ENCODE measurements at places on chromosomes 4 and X.

- DNase-seq: peak; percentile 24
Measured at GRCh38 chr4:67700116-67700737, 728 bp downstream of the UBA6 start.

GRCh38 chr4:78558410-78558809, 6.8 kb downstream of the ANXA3 start:
- no peak for DNase-seq

DNA sequence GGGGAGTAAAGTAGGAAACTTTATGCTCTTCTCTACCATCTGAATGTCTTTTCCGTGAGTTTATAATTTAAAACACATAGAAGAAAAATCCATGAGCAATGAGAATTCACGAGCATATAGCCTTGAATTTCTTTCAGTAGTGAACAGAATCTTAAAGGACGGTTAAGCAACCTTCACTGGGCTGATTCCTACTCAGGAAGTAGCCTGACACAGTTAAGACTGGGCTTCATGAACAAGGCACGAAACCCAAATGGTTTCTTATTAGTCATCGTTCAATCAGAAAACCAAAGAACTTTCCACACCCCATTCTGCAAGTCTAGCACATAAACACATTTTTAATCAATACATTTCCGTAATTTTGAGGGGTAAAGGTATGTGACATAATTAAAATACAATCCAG, 95.8 kb downstream of the SH3KBP1 start:
- peak; percentile 59 for DNase-seq

DNA sequence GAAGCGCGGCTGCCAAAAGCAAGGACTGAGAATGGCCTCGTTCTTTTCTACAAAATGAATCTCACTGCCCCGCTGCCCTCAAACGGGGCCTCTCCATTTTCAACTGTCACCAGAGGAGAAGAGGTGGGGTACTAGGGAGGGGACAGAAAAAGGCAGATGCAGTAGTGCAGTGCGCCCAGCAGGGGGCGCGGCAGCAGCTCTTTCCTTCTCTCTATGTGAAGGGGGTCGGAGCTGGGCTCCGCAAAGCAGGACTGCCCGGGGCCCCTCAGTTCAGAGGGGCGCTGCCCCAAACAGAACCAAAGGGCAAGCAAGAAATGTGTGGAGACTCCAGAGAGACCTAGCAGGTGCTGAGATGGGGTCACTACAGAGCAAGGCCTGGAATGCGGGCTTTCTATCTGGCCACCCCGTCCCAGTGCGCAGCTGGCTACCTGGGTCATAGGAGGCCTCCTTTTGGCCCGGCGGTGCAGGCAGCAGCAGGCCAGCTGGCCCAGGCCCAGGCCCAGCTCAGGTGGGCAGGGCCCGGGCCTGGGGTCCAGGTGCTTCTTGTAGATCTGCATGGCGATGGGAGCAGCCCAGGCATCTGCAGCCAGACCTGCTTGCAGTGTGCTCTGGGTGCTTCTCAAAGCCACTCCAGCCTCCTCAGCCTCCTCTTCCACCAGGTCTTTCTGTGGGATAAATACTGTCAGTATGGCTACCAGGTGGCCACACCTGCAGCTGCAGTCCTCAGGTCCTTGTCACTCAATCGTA, 5.9 kb downstream of the IRAK1 start:
- DNase-seq: peak; percentile 38

DNA sequence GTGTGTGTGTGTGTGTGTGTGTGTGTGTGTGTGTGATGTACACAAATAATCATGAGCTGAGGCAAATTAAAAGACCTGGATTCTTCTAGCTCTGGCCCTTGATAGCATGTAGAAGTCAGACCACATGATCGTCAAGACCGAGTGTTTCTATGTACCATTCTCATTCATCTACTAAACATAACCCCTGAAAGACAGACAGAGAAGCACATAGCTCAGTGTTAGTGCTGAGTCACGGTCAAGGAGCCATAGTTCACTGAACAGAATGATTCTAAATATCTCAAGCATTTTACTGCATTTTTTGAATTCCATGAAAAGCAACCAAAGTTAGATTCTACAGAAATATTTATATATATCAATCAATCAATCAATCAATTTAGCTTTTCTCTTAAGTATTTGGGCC, 412.3 kb upstream of the CXorf51A start:
- DNase-seq: no peak

- no peak for DNase-seq
Measured at GRCh38 chr4:105594099-105595010, 41.9 kb downstream of the ARHGEF38 start.

GRCh38 chrX:1521459-1521956, 15.5 kb downstream of the P2RY8 start:
- no peak for DNase-seq

DNA sequence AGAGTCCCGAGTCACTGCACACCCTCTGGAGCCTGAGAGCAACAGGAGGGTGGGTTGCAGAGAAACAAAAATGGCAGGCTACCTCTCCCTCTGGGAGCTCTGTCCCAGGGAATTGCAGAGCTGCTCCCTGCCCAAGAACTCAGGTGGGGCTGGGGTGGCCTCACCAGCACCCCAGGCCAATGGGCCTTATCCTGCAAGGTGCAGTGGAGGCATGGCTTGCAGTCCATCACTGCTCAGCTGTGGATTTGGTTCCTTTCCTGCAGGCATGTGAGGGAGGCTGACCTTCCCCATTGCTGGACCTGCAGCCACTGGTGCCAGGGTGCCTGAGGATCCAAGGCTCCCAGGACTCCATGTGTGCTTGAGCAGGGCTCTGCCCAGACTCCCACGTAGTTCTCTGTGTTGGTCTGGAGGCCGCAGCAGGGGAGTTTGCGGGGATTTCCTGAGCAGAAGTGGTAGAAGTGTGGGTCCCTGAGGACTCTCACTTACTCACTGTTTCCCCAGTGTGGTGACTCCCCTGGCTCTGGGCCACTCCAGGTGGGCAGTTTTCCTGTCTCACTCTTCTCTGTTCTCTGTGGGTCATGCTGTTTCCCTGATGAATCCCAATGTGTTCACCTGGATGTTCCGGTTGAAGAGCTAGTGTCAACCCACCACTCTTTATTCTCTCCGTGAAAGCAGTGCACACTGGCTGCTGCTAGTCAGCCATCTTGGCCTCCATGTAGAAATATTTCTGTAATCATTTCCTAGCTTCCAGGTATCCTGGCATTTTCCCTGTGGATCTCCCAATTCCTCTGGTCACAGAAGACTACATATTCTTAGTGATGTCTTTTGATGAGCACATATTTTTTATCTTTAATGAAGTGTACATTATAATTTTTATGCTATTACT, 82.3 kb downstream of the ARHGAP24 start:
- no peak for DNase-seq

- DNase-seq: no peak
Measured at GRCh38 chr4:188218392-188218791, 79.2 kb downstream of the TRIML1 start.

GRCh38 chr4:154984148-154984547, 203.1 kb downstream of the RBM46 start:
- no peak for DNase-seq

DNA sequence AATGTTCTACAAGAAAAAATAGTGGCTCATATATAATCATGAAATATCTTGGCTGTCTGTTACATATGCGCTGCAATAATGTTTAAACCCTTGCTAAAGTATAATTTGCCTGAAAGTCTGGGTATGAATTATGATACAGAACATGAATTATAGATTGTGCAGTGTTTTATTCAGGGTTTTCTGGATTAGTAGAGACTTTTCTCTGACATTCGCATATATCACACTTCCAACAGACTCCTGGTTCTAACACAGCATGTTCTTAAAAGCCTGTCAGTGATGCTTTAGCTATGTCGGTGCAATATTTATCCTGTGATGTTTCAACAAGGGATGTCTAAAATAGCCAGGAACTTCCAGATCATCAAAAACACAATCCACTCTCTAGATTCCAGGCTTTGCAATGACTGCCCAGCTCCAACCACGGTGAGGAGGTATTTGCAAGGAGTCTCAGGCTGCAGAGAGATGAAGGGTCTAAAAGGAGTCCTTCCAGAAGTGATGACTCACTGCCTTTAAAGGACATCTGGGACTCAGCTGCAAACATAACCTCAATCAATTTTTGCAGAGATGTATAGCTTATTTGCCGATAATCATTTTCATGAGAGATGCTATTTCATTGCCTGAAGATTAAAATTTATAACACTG, 69.4 kb downstream of the RWDD4 start:
- peak; percentile 55 for DNase-seq

DNA sequence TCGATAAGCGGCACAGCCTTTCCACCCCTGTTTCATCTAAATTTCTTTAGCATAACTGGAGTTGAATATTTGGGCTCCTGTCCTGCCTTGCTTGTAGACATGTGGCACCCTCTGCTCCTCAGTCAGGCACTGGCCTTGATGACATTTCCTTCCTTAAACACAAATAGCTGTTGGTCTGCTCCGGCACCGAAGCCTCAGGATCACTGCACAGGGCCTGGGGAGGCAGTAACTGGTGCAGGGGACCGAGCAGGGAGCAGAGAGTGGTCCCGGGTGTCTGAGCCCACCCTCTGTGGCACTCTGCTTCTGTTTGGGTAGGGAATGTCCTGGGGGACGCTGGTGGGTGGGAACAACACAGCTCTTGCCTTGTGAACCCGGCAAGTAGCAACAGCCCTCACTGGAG, 13.6 kb downstream of the RGS12 start:
- no peak for DNase-seq

DNA sequence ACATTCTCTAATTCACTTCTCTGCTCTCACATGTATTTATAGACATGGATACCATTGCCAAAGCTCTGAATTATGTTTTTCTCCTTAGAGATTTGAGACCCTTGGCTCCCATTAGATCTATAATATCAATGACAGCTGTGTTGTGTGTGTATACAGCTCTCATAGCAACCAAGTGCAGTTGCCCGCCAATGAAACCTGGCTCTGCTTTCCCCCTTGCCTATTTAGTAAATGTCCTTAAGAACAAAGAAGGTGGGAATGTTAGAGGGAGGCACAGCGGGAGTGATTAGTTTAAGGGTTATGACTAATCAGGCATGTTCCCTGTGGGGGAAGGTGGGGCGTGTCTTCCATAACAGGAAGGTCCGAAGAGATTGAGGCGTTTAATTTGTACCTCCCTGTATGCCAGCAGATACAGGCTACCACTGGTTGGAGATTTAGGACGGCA, 100.5 kb upstream of the TBC1D9 start:
- peak; percentile 74 for DNase-seq

GRCh38 chrX:16992951-16993350, 46.5 kb downstream of the REPS2 start:
- no peak for DNase-seq

DNA sequence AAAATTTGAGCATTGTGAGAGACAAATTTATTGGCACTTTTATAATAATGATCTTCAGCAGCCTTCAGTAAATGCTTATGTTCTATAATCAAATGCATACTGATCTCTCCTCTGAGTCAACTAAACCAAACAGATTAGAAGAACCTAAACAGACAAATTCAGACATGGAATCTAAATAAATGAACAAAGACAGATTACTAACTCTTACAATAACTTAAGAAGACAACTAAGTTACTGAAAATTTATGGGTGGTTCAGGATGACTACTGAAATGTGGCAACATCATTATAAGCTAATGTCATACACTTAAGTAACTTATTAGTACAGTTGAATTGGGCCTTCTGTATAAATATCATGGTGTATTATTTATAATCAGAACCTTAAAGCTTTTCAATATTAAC, 127.3 kb downstream of the NEK1 start:
- DNase-seq: peak; percentile 53

DNA sequence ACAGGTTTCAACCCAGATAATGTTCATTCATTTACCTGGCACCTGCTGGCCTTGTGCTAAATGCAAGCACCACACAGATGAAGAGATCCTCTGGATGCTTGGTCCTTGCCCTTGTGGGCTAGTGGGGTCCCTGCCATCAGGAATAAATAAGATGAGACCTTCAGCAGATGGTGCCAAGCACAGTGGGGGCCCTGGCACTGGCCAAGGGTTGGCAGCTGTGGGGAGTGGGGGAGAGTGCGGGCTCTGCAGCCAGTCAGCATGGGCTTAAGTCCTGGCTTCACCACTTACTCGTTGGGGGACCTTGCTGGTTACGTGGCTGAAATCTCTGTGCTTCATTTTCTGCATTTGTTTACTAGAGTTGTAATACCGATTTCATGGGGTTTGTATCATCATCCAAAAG, 6.9 kb downstream of the LAP3 start:
- no peak for DNase-seq

GRCh38 chr4:111506706-111507105, 638.5 kb upstream of the FAM241A start:
- peak; percentile 83 for DNase-seq

Measured in fibroblast of mammary gland (primary cell).